ENCODE measurements at places on chromosomes 3 and 15. TPM values are rescaled to one million over a fixed set of nuclear protein-coding genes. Genes with fewer than 3 reads are reported as not detected.

DNA sequence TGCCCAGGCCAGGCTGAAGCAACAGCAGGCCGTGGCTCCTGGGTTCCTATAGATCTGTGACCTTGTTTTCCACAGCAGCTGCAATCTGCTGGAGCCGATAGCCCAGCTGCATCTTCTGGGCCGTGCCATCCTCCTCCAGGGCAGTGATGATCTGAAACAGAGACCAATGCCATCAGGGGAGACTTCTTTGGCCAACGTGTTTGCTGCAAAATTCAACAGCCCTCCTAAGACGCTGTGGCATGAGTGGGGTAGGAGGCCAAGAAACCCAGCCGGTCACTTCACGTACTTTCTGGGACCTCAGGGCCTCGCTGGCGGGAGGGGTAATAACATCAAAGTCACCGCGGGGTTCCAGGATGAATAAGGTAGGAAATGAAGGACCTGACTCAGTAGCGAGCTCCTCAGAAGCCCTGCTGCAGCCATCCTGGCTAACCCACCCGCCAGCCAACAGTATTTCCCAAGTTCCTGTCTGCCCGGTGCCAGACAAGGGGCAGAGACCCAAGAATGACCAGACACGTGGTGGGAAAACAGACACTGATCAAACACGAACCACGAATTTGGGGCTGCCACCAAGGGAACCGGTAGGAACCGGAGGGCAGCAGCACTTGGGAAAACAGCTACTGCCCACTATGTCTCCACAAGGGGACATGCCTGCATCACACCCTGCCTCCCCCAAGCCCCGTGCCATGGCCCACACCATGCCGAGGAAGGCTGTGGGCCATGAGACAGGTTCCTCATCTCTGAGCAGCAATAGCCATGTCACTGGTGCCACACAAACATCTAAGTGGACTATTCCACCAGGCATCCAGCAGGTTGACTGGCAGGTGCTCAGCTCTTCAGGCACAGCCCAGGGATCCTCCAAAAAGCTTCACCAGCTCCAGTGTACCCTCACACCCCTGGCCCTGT lies 25.2 kb downstream of the PLXNB1 start:
- no peak overlapping the region for H3K27ac ChIP-seq
- DNase-seq: peak; percentile 11
- no peaks in the 10 kb centered on the region for H3K36me3 ChIP-seq
- H3K4me3 ChIP-seq: no peak overlapping the region
- no peaks in the 10 kb centered on the region for H3K27me3 ChIP-seq

- no peaks in the 10 kb centered on the region for H3K36me3 ChIP-seq
- no peak overlapping the region for H3K27ac ChIP-seq
- H3K4me3 ChIP-seq: no peak overlapping the region
Observed at GRCh38 chr15:31016446-31016915, 25.1 kb upstream of the MTMR10 start.

GRCh38 chr3:57048728-57049127 lies 11.7 kb upstream of the SPATA12 start:
- no peaks in the 10 kb centered on the region for H3K36me3 ChIP-seq
- H3K27me3 ChIP-seq: no peaks in the 10 kb centered on the region
- peaks cover 23% of the 10 kb centered on the region for H3K4me1 ChIP-seq
- H3K27ac ChIP-seq: peak overlapping the region; percentile 52
- no peak for DNase-seq

GRCh38 chr15:77616072-77616471 lies 16.6 kb downstream of the LINGO1 start:
- no peak overlapping the region for H3K27ac ChIP-seq
- H3K4me1 ChIP-seq: no peaks in the 10 kb centered on the region
- H3K4me3 ChIP-seq: no peak overlapping the region
- H3K36me3 ChIP-seq: no peaks in the 10 kb centered on the region
- H3K27me3 ChIP-seq: no peaks in the 10 kb centered on the region
- no peak for DNase-seq

GRCh38 chr3:194054540-194054939 lies 81.4 kb upstream of the HES1 start:
- no peak overlapping the region for H3K4me3 ChIP-seq
- no peaks in the 10 kb centered on the region for H3K36me3 ChIP-seq
- H3K27ac ChIP-seq: no peak overlapping the region
- peaks cover 14% of the 10 kb centered on the region for H3K4me1 ChIP-seq
- no peak for DNase-seq
- H3K27me3 ChIP-seq: no peaks in the 10 kb centered on the region

GRCh38 chr15:88918738-88919137 lies 5.6 kb upstream of the MFGE8 start:
- no peak for DNase-seq
- H3K4me3 ChIP-seq: no peak overlapping the region
- no peaks in the 10 kb centered on the region for H3K4me1 ChIP-seq
- H3K27ac ChIP-seq: no peak overlapping the region

- no peak overlapping the region for H3K4me3 ChIP-seq
- no peaks in the 10 kb centered on the region for H3K27me3 ChIP-seq
- no peak overlapping the region for H3K27ac ChIP-seq
- H3K4me1 ChIP-seq: no peaks in the 10 kb centered on the region
- DNase-seq: no peak
Observed at GRCh38 chr3:105413343-105413887, 46.7 kb downstream of the ALCAM start.

GRCh38 chr3:110579840-110580550 lies 491.6 kb upstream of the NECTIN3 start:
- no peaks in the 10 kb centered on the region for H3K36me3 ChIP-seq

The IL12A gene
- 0.57 TPM for polyA plus RNA-seq

The SLC2A2 gene
- polyA plus RNA-seq: 0.12 TPM

The SPTSSB gene
- 0.42 TPM for polyA plus RNA-seq
